ENCODE measurements at places on chromosomes 2 and 18.

DNA sequence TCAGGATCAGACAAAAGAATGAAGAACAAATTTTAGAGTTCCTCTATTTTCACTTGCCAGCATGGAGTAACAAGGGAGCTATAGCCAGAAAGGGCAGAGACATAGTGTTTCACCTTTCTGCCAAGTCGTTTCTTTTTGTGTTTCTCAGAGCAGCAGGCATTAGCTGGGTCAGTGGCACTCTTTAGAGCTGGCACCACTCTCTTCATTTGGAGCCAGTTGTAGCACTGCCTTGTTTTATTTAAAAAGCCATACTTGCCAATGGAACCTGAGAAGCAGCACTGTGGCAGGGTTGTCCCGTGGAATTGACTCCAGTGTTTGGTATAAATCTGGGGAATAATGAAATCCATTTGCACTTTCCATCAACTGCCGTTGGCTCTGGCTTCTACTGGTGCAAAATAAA lies 64.0 kb downstream of the LRRTM4 start:
- no peak for DNase-seq

- no peak for DNase-seq
Observed at GRCh38 chr18:67426486-67426885, 90.0 kb downstream of the DSEL start.

DNA sequence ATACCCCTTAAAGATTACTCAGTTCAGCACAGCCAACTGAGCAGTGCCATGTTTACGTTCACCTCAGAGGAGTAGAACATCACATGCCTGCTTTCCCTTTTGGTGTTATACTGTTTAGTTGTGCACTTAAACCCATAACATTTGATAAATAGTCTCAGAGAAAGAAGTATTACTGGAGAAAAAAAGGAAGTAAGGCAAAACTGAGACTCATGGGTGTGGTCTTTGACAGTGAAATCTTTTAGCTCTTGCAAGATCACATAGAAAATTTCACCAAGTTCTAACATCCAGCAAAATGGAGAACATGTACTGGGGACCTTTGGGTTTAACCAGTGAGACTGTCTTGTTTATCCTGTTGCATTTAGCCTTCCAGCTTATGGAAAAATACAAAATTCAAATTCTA lies 5.6 kb downstream of the TANK start:
- DNase-seq, result no peak

DNA sequence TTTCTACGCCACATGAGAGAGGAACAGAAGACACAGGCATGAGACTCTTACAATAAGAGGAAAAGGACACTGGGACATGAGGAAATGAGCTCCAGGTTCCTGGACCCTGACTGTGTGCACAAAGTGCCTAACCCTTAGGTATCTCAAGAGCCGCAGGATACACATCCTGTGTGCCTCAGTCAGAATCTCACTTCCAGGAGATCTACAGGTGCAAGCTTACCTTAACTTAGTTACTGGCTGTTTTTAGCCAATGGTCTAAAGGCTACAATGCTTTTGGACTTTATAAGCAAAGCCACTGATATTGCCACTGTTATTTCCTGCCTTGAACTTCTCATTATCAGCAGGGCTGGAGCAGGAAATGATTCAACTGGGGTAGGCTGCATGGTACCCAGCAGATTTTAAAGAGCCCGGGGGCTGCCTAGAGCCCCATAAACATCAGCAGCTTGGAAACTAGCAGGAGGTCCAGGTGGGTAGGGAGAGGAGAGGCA lies 254.4 kb downstream of the ZNF521 start:
- no peak for DNase-seq

- DNase-seq, result no peak
Observed at GRCh38 chr2:121005453-121005852, 269.8 kb downstream of the GLI2 start.

GRCh38 chr2:152183401-152184073 lies 8.0 kb upstream of the STAM2 start:
- no peak for DNase-seq

DNA sequence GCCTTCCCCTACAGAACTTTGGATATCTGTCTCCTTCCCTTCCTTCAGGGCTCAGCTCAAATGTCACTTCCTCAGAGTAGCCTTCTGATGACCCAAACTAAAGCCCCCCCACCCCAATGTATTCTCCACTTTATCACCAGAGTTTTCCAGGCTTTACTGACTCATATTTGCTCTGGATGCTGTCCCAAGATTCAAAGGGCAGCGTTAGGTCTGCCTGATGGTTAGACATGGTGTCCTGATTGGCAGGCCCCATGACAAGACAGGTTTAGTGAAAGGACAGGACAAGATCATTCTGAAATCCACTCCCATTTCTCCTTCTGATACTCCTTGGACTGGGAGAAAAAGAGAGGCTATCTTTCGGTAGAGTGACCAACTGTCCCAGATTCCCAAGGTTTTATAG lies 22.6 kb upstream of the RPIA start:
- no peak for DNase-seq

DNA sequence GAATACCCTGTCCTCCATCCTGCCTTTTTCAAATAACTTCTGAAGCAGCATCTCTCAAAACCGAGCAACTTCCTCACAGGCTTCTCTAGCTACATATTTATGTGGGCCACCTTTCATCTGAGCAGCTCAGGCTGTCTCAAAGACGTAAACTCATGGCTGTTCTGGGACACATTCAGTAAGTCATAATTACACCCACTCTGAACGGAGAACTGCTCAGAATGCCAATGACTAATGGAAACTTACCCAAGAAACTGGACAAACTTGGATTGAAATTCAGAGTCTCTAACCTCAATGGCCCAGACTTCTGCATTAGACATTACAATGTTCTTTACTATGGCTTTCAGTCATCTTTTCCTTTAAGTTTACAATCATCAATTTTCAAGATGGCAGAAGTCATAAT lies 145.2 kb downstream of the RAD51AP2 start:
- DNase-seq, result no peak

- DNase-seq, result no peak
Observed at GRCh38 chr2:145043399-145043834, 523.5 kb upstream of the ZEB2 start.

DNA sequence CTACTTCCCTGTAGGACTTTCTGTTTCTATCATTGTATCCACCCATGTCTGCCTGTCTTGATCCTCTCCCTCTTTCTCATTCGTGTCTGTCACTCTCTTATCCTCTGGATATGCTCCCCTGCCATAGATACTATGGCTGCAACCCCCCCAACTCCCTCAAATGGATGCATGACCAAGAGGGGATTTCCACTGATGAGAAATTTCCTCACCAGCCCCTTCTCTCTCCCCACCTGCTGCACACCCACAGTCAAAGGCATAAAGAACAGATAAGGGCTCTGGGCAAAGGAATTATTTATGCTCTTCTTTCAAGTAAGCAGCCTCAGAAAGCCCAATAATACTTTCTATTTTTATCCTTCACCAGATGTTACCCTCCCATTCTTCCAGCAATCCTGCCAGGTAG lies 121.3 kb downstream of the FOXI3 start:
- DNase-seq, result no peak

DNA sequence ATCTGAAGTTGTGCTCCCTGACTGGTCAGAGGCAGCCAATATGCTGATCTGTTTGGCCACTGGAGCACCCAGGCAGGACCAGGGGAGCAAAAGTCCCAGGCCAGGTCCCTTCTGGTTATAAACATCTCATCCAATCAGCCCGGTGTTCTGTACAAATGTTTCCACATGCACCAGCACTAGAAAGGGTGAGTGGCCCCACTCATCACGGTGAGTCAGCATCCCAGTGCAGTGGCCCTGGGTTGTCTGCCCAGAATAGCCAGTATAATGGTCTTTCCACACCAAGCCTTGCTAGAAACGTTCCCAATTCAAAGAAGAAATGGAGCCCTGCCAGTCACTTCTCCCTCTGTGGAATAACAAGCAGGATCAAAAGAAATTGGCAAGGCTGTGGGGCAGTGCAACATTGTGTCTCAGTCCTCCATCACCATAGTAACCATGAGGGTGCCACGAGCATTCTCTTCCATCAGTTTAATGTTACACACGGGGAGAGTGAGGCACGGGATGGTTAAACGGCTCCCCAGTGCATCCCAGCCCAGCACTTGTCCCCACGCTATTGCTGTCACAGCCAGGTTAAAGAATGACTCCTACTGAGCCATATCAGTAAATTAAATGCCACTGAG lies 174.9 kb downstream of the SEPTIN10 start:
- peak; percentile 41 for DNase-seq

DNA sequence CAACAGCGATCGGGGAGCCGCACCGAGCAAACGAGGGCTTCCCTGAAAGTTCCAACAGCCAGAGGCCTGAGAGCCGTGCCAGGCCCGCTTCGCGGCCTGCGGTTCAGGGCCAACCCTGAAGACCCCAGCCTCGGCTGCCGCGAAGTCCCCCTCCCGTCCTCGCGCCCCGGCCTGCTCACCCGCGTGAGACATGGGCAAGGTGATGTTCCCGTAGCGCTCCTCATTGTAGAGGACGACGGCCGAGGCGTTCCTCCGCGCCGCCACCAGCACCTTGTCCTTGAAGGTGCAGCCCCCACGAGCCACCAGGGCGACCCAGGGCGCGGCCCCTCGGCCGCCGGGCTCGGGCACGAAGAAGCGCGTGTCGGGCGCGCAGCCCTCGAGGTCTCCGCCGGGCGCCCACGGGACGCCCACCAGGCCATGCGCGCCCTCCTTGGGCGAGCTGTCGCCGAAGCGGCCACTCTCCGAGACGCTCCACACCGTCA lies 510 bp downstream of the RNF149 start:
- no peak for DNase-seq

GRCh38 chr2:100818606-100819369 lies 1.2 kb upstream of the NPAS2 start:
- peak; percentile 33 for DNase-seq

GRCh38 chr18:45166836-45167551 lies 448.3 kb upstream of the SLC14A2 start:
- no peak for DNase-seq

DNA sequence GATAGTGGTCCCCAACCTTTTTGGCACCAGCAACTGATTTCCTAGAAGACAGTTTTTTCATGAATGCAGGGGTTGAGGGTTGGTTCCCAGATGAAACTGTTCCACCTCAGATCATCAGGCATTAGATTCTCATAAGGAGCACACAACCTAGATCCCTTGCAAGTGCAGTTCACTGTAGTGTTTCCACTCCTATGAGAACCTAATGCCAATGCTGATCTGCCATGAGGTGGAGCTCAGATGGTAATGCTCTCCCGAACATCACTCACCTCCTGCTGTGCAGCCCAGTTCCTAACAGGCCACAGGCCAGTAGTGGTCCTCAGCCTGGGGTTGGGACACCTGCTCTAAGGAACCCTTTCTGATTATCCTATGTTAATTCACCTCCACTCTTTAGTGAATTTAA lies 133.5 kb downstream of the SOX11 start:
- no peak for DNase-seq

DNA sequence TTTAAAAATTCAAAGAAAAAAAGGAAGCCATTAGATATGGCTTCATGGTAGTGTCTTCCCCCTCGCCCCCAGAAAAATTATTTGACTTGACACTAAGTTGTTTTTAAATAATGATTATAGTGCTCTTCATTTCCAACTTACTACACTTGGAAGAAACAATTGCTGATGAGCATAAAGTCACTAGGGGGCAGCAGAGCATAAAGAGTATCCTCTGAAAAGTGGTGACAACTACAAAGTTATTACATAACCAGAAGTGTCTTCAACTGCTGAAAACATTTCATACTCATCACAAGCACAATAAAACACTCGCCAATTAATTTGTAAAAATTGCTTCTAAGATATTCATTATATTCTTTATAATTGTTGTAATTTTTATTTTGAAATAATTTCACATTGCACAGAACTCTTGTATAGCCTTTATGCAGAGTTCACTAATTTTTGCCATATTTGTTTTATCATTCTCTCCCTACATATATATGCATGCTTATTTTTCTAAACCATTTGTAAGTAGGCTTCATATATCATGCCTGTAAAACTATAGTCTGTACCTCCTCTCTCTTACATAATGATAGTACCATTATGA lies 54.9 kb downstream of the EXOC6B start:
- peak; percentile 48 for DNase-seq

DNA sequence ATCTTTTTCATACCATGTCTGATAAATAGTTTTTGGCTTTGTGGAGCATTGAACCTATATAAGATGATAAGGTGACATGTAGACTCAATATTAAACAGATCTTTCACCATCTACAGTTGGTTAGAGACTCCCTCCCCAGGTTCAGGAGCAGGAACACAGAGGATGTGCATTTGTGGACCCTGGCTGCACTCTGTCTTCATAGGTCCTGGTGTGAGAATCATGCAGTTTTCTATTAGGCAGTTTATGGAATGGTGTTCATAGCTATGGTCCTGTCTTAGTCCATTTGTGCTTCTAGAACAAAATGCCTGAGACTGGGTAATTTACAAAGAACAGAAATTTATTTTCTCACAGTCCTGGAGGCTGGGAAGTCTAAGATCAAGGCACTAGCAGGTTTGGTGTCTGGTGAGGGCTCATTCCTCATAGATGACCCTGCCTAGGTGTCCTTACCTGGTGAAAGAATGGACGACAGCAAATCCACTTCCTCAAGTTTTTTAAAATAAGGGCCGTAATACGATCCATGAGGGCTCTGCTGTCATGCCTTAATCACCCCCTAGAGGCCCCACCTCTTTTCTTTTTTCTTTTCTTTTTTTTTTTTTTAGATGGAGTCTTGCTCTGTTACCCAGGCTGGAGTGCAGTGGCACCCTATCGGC lies 35.3 kb upstream of the FAM98A start:
- no peak for DNase-seq

DNA sequence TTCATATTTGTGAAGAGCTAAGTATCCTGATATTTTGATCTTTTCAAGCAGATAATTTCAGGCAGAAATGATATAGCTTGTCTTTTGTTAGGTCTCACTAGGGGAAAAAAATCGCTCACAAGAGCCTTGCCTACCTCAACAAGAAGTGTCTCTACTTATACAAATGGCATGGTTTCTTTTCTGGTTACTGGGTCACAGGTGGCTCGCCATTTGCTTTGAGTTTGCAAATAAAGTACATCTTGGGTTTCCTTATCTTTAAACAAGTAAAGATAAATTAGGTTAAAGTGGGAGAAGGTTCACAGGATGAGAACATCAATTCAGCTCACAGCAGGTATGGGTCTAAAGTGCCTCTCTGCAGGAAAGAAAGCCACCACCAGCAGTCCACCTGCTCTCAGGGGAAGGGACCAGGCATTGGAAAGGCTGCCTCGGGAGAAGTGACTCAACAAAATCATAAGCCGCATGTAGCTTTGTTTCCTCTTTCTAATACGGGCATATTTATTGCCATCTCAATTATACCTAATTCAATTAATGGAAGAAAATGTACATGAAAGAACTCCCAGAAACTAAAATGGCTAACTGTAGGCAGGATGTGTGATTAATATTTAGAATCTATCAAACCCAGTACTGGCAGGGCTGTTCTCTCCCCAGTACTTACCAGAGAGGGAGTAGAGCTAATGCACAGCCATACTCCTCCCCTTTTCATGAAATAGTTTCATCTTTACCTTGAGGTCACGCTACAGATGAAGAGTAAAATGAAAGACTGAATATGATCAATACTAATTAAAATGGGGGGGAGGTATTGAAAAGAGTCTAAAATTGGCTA lies 28.3 kb downstream of the CDC42EP3 start:
- DNase-seq, result no peak

DNA sequence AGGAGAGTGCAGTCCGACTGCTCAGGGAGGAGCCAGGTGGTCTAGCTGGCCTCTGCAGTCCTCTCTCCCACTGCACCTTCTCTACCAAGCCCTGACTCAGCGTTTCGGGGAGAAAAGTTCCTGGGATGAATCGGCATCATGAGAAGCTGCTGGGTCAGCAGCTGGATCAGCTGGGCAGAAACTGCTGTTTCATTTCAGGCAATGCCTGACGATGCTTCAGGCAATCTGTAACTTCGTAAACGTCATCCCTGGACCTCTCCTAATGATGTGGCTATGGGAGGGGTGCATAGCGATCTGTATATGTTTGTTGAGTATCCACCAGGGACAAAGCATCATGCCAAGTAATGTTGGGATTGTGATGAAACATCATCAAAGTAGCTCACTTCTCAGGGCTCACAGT lies 20.7 kb downstream of the LIPG start:
- DNase-seq, result no peak
